ENCODE measurements at places on chromosomes 1 and 21.

- DNase-seq, result no peak
Observed at GRCh38 chr1:36419569-36419968, 21.9 kb upstream of the LSM10 start.

DNA sequence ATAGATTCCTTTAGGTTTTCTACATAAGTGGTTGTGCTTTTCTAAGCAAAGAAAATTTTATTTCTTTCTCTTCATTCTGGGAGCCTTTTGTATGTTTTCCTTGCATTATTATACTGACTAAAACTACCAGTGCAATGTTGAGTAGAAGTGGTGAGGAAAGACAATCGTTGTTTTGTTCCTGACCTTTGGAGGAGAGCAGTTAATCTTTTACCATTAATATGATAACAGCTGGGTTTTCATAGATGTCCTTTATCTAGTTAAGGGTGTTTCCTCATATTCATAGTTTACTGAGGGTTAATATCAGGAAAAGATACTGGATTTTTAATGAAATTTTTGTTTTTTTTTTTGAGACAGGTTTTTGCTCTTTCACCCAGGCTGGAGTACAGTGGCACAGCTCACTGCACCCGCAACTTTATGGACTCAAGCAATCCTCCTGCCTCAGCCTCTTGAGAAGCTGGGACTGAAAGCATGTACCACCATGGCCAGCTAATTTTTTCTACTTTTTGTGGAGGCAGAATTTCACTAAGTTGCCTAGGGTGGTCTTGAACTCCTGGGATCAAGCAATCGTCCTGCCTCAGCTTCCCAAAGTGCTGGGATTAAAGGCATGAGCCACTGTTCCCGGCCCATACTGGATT is 9.0 kb upstream of the KCTD3 start:
- no peak for DNase-seq

DNA sequence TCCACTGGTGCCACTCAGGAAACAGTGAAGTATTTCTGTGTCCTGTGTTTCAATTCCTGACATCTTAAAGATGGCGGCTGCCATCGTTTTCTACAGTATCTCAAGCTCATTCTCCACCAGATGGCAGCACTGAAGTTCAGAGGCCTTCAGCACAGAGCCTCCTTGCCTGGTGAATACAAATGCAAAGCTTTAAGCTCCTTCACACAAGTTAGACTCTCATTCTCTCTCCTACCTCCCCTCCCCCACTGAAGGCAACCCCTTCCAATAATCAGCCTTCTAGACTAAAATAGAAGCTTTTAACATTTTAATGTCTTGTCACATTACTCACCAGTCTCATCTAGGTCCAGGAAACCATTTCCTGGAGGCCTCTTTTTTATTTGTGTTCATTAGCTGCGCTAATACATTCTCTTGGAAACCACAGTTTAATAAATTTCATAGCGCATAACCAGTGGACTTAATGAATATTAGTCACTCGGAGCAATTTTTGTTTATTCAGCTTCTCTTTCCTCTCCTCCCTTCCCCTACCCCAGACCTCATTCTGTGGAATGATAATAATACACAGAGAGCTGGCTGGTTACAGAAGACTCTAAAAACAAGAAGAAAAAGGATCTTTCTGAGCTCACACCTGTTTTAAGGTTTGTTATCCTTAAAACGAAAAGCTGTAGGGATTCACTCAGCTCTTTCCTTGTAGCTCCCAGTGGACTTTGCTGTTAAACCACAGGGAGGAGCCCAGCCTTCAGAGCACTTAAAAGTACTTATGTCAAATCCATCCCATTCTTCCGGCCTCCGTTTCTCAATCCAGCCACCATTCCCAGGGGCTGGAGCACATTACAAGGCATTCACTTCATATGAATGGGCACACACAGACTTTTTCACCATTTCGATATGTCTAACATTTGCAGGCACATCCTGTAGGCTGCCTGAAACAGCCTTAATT is 384.9 kb downstream of the HLX start:
- DNase-seq, result no peak

GRCh38 chr1:159000625-159001024 is 9.1 kb upstream of the IFI16 start:
- DNase-seq, result no peak

GRCh38 chr1:168317309-168317708 is 36.6 kb downstream of the TBX19 start:
- no peak for DNase-seq
